ENCODE measurements at places on chromosomes 3 and 15.

- no peak for DNase-seq
Observed at GRCh38 chr3:184738982-184739381, 27.1 kb upstream of the MAGEF1 start.

- DNase-seq = no peak
Observed at GRCh38 chr3:147572970-147573340, 163.8 kb downstream of the ZIC1 start.

DNA sequence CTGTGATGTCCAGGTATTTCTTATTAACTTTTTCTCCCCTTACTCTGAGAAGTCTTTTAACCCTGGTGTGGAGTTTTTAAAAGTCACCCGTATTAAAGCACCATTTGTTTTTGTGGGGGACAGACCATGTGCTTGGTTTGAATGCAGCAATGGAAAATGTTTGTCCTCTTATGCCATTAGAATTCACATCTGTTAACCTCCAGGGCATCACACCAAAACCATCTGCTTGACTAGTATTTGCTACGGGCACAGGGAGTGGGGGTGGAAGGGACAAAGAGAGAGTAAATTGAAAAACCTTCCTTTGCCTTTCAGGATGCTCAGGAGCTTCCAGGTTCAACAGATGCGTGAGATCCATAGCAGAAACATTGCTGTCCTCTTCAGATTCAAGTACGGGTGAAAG lies 61.4 kb upstream of the GOLGA8B start:
- no peak for DNase-seq

DNA sequence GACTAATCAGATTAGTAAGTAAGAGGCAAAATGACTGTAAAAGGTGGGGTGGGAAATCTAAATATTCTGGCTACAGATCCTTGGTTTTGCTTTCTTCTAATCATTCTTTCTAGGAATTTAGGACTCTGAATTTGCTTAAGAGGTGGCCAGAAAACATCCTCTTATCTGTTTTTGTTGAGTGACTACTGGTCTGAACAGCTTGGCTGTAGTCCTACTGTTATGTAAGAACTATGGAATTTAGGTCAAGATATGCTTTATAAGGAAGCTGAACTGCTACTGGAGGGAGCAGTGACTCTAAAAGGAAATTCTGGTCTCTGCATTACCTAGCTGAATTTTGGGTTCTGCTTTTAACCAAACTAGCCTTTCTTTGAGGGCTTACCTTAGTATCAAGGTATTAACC lies 33.5 kb upstream of the CSPG5 start:
- no peak for DNase-seq

DNA sequence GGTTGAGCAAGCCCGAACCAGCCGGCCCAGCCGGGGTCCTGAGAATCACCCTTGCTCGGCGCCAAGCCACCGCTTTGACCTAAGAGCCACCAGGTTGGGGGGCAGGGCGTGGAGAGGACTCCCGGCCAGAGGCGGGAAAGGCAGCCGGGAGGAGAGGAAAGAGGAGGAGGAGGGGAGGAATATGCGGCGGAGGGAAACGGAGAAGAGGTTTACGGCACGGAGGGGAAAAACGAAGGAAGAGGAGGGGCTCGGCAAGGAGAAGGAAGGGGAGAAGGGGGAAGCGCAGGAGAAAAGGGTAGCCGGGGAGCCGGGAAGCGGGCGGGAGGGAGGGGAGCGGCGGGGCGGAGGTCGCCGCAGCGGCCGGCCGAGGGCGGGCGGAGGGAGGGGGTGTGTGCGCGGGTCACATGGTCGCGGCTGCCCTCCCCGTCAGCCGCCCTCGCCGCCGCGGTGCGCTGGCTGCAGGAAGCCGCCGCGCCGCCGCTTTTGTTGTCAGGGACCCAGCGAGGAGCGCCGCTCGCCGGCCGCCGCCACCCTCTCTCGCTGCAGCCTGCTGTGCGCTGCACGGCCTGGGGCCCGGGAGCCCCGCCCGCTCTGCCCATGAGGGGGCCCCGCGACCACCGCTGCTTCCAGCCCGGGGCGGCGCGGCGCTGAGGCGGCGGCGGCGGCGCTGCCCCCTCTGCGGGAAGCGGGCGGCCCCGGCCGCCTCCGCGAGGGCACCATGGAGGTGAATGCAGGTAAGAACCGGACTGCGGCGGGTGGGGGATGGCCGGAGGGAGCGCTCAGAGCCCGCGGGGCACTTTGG lies at the start of gene NR1D2:
Gene NR1D2 (plus strand): TSS at position 426 of the 802 bp plus-strand sequence. CDS start 293 bp downstream, at position 719.
- peak; percentile 75 for DNase-seq

- DNase-seq = no peak
Observed at GRCh38 chr3:132394320-132394719, 23.0 kb upstream of the DNAJC13 start.

- DNase-seq = no peak
Observed at GRCh38 chr15:67512140-67512539, 8.8 kb upstream of the C15orf61 start.

DNA sequence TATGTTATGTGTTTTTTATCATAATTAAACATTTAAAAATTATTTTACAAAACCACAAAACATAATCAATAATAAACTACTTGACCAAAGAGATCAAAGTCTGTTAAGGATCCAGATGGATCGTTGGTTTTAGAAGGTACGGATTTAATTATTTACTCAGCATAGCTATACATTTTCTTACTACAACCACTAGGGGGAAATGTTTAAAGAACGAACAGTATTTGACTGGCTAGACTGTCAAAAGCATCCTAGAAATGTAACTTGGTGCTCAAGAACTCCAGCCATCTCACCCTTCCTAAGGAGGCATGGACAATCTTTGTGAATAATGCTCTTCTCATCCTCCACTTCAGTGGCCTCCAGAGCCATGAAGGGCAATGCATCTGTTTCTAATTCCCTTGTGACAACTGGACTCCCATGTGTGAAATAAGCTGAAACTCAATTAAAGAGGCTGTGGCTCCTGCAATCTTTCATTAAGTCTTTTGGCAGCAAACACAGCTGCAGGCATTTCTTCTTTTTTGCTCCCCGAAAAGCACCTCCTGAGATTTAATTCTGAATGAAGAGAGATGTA lies 94.7 kb upstream of the TUSC7 start:
- DNase-seq = no peak

DNA sequence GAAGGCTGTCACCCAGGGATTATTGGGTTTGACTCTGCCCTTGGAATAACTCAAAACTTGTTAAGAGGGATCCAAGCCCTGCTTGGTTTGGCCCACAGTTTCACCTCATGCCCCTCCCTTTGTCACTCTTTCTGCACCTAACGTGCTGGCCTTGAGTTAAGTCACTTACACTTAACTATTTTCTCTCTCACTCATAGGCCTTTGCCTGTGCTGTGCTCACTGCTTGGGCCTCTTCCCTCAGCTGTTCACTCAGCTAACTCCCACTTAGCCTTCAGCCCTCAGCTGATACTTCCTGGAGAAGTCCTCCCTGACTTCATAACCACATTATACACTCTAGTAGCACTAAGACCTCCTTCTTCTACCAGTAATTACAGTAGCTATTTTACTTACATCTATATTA lies 133.3 kb downstream of the CMSS1 start:
- no peak for DNase-seq

DNA sequence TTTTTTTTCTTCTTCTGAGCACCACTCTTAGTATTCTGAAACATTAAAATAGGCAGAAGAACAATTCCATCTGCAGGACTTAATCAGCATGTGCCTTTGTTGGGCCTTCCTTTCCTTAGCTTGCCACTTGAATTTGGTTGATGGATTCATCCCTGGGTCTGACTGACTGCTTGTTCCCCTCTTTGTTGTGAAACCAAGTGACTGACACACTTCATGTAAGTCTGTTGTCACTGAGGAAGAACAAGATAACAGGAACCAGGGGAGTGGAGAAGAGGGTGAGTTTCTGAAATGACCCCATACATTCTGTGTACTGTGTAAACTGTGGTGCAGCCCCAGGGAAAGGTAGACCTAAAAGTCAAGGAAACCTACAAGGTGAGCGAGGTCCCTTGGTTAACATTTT lies 188.7 kb upstream of the TBC1D5 start:
- no peak for DNase-seq

DNA sequence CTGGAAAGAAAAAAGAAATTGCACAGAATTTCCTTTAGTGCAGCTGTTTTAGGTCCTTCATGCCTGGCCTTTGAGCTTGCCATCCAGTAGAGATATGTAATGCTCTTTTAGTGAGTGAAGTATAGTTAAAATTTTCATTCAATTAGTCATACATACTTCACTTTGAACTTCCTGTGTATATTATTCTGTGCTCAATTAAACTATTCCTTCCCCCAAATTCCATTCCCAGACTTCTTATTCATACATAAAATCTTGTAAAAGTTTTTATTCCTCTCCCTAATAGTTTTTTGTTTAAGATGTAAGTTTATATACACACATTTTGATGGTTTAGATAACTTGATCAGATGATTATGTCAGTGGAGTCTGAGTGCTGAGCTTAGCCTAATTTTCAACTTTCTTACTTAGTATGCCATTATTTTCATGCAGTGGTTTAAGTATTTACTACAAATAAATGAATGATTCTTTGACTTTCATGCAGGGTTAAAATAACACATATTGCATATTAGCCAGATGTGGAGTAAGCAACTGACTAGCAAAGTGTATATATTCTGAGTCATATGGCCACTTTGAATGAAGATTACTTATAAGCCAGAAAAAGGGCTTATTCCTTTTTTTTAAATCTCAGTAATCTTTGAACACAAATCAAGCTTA lies 42.5 kb upstream of the ABHD10 start:
- DNase-seq = no peak

DNA sequence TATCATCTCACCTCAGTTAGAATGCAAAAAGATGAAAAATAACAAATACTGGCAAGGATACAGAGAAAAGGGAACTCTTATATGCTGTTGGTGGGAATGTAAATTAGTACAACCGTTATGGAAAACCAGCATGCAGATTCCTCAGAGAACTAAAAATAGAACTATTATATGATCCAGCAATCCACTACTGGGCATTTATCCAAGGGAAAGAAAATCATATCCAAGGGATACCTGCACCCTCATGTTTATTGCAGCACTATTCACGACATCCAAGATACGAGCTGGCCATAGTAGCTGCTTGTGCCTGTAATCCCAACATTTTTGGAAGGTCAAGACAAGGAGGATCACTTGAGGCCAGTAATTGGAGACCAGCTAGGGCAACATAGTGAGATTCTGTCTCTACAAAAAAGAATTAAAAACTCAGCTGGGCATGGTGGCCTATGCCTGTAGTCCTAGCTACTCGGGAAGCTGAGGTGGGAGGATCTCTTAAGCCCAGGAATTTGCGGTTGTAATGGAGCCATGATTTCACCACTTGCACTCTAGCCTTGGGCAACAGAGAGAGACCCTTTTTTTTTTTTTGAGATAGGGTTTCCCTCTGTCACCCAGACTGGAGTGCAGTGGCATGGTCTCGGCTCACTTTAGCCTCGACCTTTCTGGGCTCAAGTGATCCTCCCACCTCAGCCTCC lies 26.6 kb downstream of the USP50 start:
- DNase-seq = no peak

DNA sequence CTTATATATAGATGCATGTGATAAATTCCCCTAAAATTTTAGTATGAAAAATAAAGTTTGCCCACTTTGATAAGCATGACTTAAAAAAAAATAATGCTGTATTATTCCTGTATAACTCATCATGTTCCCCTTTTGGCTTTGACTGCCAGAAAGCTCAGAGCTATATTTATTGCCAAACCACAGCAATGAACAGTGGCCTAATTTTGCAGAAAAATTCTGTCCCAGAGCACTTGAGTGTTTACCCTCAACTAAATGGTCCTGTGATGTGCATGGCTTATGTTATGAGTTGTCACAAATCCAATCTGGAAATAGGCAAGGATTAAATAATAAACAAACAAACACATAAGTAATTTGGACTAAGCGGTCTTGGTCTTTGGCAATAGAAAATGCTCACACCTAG lies 276.7 kb downstream of the SLC9A9 start:
- DNase-seq = no peak

DNA sequence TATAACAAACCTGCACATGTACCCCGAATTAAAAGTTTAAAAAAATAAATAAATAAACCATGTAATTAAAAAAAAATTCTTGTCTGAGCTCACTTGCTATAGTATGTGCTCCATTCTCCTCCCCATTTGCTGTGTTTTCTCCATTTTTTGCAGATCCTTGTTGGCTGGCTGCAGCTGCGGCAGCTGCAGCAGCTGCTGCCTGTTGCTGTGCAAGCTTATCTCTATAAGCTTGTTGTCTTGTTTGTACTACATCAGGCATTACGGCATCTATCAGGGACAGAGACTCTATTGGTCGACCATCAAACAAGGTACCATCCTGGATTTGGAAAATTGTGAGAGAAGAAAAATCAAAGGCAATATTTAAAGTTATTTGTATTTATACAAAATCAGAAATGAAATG lies 145.9 kb downstream of the TBL1XR1 start:
- no peak for DNase-seq

GRCh38 chr15:97977734-97978133 lies 17.2 kb downstream of the ARRDC4 start:
- DNase-seq = no peak

GRCh38 chr3:123046262-123047061 lies 18.9 kb upstream of the SEMA5B start:
- no peak for DNase-seq

GRCh38 chr3:192079098-192079497 lies 618.1 kb downstream of the PYDC2 start:
- no peak for DNase-seq

DNA sequence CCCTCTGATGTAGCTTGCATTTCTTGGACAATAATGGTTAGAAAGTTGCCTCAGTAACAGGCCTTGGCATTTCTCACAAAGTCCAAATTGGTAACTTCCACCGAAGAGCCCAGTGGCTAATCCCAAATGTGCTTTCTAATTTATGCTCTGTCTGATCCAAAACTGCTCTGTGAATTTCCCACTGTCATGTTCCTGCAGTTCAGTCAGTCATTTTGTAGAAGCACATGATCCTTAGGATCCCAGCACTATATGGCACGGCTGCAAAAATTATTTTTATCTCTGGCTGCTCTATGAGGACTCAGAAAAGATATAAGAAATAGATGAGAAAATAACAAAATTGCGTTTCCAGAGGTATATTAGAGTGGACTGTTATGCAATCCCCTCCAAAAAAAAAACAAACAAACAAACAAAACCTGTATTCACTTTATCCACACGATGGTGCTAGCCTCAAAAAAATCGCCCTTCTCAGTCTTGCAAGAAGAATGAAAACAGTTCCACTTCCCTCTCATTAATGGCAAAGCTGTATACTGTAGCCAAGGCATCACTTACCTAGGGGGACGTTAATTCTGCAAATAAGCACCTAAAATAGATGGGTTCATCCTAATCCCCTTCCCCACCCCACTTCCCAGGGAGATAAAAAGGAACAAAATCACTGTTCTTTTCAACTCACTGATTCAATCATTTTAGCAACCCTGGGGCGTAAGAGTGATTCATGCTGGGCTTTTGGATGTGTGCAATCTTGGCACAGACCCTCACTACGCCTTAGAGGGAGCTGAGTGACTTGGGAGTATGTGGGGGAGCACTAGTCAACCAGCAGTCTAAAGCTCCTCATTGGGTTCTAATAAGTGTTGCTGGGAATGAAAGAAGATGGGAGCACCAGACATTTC lies 61.3 kb downstream of the TMCO5A start:
- no peak for DNase-seq

DNA sequence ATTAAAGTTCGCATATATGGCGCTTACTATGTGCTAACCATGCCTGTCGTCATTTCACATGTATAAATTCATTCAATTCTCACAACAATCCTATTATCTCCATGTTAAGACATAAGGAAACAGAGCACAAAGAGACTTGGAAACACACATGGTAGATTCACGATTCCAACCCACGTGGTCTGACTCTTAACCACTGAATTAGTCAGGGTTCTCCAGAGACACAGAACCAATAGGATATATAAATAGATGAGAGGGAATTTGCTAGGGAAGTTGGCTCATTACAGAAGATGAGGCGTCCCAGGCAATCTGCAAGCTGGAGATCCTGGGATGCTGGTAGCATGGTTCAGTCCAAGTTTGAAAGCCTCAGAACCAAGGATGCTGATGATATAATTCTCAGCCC lies 765.3 kb downstream of the TBL1XR1 start:
- DNase-seq = no peak

- no peak for DNase-seq
Observed at GRCh38 chr3:8875836-8876235, 87.4 kb downstream of the RAD18 start.

Data from right atrium auricular region (tissue), 2 donors.